NCI-H526 (cell line): ENCODE measurements at places on chromosomes 13 and 19.

GRCh38 chr19:54029301-54029700 is 34.4 kb downstream of the VSTM1 start:
- DNase-seq = no peak

GRCh38 chr13:102700088-102701031 is 5.5 kb upstream of the METTL21C start:
- DNase-seq = no peak

GRCh38 chr19:56319991-56320390 is 5.4 kb upstream of the ZSCAN5A start:
- DNase-seq = no peak

GRCh38 chr19:42422901-42423461 is 4.2 kb downstream of the LIPE start:
- peak; percentile 72 for DNase-seq

DNA sequence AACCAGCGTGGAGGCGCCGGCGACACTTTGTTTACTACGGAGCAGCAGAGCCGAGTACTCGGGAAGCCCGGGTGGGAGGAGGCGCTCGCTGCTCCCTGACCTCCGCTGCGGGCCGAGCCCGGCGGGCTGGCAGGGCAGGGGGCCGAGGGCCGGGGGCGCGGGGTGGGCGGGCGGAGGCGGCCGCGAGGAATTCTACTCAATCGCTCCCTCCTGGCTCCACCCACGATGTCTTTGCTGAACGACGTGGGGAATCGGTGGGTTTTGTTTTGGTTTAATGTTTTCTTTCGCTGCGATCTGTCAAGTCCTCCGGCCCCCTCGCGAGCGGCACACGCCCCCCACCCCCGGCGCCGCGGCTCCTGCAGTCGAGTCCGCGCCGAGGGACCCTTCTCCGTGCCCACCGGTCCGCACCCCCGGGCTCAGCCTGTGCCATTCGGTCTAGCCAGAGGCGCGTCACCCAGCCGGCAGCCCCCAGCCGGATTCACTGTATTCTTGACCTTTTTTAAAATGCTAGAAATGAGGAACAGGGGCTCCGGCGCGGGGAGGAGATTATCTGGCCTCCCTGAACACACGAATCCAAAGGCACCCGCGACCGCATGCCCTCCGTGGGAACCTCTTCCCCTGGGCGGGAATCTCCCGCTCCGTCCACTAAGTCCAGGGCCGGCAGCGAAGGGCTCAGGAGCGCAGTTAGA is 636 bp upstream of the FOXO1 start:
- no peak for DNase-seq
